Fibroblast of skin of right quadriceps (primary cell): ENCODE measurements at places on chromosomes 5 and 9.
A peak's percentile ranks its signal among the peaks of the same experiment; 100 is the strongest.

DNA sequence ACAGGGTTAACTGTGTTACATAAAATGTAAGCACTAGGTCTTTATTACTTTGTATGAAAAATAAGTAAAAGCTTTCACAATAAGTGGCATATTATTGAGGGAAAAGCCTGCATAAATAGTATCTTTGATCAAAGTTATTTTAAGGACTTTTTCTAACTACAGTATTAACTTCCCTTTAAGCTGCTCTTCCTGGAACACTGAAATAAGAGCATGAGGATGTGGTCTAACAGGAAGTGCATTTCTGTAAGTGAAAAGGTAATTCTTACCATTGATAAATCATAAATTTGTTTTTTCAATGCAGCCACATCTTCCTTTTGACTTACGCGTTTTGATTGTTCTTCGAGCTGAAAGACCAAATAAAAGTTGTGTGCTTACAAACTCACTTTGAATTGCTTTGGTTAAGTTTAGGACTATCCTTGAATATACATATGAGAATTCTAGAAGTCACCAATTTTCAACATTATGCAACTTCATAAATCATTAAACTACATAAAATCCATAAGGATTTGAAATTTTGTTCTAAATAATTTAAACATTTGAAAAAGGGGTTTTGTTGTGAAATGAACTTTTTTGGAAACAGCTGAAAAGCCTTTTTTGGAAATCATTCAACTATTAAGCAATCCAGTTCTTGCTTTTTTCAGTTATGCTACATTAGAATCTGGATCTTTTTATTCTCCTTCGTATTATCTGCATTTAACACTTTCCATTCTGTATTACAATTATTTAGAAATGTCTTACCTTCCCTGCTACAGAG is 50.6 kb downstream of the RASEF start:
- no peak for DNase-seq

DNA sequence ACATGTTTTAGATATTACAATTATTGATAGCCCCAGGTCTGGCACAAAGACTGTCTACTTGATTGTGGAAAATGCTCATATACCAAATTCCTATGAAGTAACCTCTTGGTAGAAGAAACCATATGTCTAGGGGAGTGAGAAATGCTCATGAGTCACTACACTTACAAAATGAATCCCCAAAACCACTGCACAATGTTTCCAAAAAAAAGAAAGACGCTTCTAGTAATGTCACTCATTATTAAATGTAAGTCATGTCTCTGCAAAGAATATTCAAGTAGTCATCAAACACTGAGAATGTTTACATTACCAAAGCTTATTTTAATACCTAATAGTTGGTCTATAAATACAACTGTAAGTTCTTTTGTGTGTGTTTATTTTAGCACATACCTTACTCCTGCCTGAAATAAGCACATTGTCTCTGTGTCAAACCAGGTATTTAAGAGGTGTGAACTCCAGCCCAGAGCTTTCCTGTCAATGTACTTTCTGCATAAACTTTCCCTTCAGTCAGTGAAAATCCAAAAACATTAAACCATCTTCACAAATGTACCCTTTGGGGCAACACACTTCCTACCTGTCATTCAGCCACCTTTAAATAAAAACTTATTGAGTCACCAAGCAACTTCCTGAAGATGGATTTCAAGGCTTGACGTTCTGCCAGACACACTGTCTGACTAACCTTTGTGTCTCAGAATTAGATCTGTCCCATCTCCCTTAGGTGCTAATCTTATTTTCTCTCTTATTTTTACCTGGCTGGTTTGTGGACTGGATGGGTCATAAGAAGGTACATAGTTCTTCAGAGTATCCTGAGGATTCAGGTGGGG is 194.0 kb downstream of the NFIB start:
- DNase-seq: peak; percentile 70

DNA sequence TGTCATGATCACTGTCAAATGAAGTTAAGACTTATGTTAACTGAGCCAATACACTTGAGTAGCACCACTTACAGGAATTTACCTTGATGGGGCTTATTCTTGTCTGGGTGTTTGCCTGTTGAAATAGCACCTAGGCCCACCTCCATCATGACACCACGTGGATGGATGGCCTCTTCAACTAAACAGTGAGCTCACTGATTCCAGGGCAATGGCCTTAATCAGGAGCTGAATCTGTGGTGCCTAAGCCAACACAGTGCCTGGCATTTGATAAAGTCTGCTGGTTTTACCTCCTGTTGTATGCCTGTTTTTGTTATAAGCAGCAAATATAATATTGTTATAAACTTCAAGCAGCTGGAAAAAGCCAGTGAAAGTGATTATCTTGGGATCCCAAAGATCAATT is 190.5 kb downstream of the LURAP1L start:
- no peak for DNase-seq

- no peak for DNase-seq
These were observed 37.3 kb downstream of the MRPL36 start for GRCh38 chr5:1762121-1762882.
